GM12891 (cell line): ENCODE measurements at places on chromosomes 3 and 15.

DNA sequence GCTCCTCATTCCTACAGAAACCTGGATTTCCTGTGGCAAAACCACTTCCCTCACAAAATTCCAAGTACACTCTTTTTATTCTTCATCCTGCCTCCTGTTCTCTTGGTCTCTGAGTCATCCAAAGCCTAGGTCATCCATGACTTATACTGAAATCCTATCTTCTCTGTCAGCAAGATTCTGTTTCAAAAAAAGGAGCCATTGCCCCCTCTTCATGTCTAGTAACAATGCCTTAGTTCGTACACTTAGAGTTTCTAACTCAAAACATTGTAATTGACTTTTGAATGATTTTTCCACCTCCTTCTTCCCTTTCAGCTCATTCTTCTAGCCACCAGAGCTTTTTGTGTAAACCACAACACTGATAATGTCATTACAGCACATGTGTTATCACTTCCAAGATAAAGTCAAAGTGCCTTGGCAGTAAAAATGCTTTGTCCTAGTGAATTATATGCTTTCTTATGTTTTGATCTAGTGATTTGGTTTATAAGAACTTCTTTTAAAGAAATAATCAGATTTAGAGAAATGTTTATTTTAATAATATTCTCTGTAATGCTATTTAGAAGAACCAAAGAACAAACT is 256.5 kb upstream of the NECTIN3 start:
- DNase-seq: no peak

GRCh38 chr15:48851956-48852355 is 26.0 kb upstream of the EID1 start:
- DNase-seq: no peak

DNA sequence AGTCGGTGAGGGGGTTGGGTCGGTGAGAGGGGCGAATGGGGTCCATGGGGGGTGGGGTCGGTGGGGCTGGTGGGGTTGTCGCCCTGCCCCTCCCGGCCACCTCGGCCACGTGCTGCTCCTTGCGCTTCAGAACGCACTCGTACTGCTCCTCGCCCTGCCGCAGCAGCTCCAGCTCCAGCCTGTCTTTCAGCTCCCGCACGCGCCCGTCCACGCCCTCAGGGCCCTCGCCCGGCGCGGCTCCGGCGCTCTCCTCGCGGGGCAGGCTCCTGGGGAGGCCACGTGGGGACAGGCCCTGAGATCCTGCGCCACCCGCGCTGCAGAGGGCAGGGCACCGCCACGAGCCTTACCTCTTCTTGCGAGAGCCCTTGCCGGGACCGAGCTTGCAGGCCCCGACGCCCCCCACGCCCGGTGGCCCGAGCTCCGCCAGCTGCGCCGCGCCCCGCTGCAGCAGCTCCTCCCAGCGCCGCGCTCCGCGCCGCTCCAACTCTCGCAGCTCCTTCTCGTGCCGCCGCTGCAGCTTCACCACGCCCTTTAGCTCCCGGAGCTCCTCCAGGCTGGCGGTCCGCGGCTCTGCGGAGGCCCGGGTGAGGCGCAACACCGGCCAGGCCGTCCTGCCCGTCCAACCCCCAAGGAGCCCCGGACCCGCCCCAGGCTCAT is 8.2 kb upstream of the ANKRD63 start:
- no peak for DNase-seq

- no peak for DNase-seq
Observed at GRCh38 chr15:76669521-76670207, 235.5 kb downstream of the SCAPER start.

DNA sequence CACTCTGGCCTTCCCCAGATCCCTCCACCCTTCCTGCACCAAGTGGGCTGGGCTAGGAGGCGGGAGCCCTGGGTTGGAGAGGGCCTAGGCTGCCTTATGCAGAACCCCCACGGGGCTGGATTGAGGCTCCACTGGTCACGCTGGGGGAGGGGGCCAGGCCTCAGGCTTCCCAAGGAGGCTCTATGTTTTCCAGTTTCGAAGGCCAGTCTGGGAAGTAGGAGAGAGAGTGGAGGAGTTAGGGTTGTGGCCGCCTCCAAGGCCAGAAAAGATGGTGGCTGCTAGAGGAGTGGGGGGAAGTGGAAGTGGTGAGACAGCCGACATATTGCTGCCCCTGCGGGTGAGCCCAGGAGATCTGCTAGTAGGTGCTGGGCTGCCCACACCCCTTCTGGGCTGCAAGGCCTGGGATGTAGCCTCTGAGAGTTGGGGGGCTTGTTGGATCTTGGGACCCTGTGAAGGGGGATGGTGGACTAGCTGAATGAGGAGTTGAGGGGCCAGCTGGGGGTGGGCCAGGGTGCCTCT is 1.2 kb downstream of the GNAI2 start:
- no peak for DNase-seq

DNA sequence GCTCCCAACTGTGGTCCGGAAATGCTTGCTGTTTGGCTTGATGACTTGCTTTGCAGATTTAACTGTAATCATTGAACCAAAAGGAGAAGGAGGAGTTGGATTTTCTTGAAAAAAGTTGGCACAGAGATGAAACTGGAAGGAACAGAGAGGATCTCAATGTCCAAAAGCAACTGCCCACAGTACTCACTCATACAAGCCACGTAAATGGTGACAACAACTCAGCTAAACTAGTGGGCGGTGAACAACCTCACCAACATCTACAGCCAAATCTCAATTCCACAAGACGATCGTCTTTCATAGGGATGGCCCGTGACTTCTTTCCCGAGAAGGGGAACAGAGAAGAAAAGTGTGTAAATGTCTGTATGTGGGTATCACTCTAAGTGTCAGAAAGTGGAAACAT is 48.1 kb downstream of the MYO5C start:
- DNase-seq: no peak

- no peak for DNase-seq
Observed at GRCh38 chr15:100987143-100987542, 68.0 kb downstream of the LRRK1 start.

GRCh38 chr15:42156243-42156922 is at the start of gene PLA2G4F:
TSS of gene PLA2G4F (minus strand) at chr15:42156636. CDS start at chr15:42156549, 87 bp downstream.
- no peak for DNase-seq

DNA sequence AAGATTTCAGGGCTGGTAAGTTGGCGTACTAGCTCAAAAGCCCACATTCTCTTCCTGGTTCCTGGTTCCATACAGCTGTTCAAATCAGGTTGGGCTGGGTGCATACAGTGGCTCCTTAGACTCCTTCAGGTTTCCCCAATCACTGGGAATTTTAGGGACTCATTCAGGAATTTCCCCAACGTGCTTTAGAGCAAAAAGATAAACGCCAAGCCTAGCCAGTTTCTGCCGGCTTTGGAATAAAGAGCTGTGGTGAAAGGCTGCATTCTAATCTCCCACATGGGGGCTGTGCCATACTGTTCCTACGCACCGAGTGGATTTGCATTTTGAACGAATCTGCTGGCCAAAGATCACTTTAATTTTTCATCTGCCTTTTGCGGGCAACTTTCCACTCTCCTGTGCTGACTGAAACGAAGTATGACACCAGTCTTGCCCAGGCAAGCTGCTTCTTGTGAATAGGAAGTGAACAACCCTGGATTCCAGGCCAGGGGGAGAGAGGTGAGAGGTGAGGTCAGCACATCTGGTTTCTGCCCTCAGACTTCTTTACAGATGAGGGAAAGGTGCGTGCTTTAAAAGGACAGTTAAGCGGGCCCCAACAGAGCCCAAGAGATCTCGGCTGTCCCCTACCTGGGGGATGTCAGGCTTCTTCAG is 184.2 kb upstream of the PDZRN3 start:
- no peak for DNase-seq

DNA sequence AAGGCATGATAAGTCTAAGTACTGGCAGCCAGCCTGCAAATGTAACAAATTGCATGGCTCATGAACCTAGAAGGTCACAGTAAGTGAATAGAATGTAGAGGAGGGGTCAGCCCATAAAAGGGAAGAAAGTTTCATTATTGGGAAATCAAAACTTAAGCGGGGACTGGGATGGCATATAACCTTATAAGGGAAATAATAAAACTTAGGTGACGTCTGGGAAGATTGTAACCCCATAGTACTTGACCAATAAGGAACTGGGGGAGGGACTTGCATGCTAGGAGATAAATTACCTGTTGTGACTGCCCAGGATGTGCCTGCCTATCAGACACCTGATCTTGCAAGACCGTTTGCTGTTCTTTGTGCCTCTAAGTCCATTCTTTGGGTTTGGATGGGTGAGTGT is 28.1 kb upstream of the MCTP2 start:
- no peak for DNase-seq

DNA sequence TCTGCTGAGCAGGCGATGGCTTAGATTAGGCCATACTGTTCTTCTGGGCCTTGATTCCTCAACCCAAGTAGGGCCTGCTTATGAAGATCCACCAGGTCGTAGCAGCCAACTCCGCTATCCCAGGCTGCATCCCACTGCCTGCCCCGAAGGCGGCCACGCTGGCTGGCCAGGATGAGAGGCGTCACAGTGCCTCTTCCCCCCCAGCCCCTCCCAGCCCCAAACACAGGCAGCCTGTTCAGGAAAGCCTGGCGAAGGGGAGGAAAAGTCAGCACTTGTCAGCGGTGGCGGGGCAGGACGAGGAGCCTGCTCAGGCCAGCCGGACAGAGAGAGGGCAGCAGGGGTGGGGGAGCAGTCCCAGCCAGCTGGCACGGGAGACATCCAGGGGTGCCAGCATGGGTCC is 11.2 kb downstream of the PTH1R start:
- DNase-seq: no peak

- no peak for DNase-seq
Observed at GRCh38 chr3:58424613-58425012, 9.0 kb downstream of the PDHB start.

DNA sequence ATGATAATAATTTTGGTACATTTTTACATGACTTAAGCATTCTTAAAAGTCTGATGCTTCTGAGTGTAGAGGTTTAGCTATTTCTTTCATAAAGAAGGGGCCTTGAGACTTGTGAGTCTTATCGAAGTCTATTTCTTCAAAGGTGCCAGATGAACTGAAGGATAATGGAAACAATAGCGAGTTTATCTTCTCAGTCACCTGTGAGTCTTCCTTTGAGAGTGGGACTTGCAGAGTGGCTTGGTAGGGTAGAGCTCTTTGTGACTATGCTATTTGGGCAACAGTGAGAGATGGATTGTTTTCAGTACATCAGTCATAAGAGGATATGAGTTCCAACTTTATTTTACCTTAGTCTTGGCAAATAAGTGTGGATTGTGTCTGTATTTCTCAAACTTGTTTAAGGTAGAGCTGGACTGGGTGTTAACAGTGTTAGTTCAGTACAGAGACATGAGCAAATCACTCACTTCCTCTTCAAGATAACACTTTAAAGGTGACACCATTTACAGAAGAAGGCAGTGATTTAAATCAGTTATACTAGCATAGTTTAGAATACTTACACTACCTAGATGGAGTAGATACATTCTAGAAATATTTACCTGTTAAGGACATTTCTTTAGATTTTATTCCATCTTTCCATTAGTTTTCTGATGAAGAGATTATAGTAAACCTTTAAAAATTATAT is 3.2 kb downstream of the AKAP13 start:
- DNase-seq: no peak

- no peak for DNase-seq
Observed at GRCh38 chr15:28887339-28888174, 1.8 kb downstream of the APBA2 start.

GRCh38 chr3:42351207-42351606 is 59.2 kb downstream of the LYZL4 start:
- DNase-seq: no peak

GRCh38 chr3:157104928-157105652 is 54.9 kb downstream of the CCNL1 start:
- DNase-seq: peak; percentile 32

DNA sequence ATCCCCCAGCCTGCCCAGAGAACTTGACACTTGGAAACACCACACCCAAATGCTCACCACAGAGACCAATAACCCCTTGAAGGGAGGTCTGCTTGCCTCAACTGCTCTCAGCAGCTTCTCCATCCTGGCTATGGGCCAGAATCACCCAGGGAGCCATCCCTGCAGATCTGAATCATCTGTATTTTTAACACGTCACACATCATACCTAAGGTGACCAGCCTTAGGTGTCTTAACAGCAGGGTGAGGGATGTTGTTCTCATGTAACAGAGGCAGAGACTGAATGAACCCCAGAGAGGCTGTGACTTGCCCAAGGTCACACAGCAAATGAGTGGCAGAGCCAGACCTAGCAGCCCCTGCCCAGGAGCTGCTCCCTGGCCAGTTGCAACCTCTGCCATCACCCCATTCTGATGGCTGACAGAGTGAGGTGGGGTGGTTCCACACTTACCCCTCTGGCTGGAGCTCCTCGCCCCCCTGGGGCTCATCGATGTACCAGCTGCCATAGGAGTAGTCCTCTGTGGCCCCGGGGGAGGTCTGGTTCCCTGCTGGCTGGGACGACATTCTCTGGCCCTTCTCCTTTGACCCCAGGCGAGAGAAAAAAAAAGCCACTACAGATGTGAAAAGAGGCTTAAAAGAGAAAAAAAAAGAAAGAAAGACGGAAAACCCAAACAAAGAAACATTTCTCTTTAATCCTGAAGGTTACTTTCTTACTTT is 722 bp downstream of the STRA6 start:
- DNase-seq: no peak

DNA sequence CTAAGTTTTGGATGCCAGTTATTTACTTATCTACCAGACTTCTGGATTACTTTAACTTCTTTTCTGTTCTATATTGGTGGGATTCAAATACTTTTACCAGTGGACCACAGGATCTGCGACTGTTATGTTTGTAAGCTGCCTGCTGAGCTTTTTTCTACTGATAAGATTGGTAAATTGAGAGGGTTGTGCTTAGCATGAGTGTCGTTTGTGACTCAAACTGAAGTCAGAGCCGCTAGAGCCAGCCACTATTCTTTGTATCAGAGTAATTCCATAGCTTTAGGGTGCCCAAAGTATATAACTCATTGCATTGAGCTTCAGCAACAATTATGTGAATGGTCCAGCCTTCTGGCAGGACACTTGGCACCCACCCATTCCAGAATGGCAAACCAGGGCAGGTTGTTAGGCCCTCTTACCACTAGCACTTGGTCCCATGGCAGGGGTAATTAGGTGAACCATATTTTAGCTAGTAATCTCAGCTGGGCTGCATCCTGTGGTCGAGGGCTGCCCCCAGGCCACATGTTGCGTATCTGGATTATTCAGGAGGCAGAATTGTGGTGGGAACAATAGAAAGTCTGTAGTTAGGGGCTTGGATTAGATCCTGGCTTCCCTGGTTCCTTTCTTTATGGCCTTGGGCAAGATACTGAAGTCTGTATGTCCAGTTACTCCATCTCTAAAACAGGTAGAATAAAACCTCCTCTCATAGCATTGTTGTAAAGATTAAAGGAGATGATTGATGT is 6.0 kb downstream of the PLCL2 start:
- no peak for DNase-seq

DNA sequence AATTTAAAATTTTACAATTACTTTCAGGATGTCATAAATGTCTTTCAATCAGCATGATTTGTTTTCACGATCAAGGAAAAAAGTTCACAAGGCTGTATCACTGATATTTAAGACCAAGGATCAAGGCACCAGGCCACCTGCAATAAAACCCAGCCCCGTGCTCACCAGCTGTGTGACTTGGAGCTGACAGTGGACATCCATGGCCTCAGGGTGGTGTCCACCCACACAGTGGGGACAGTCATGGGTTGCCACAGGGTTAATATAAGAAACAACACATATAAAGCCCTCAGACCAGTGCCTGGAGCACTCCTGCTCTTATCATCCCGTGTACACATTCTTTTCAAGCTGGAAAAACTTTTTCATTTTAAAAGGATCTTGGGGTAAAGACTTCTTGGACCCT is 56.5 kb downstream of the PCSK6 start:
- no peak for DNase-seq

GRCh38 chr3:5389057-5389456 is 201.6 kb downstream of the EDEM1 start:
- DNase-seq: no peak
